ENCODE measurements at places on chromosomes 2 and 18.
A peak's percentile ranks its signal among the peaks of the same experiment; 100 is the strongest.

GRCh38 chr2:145096582-145096981, 576.7 kb upstream of the ZEB2 start:
- peak; percentile 24 for DNase-seq

- DNase-seq: no peak
Measured at GRCh38 chr18:68083131-68083530, 566.6 kb upstream of the DSEL start.

GRCh38 chr2:108776475-108776874, 10.1 kb upstream of the CCDC138 start:
- no peak for DNase-seq

- no peak for DNase-seq
Measured at GRCh38 chr2:211329421-211329820, 773.0 kb downstream of the CPS1 start.

- no peak for DNase-seq
Measured at GRCh38 chr18:48125724-48126123, 195.3 kb upstream of the SMAD2 start.

GRCh38 chr18:27967913-27968824, 208.8 kb downstream of the CDH2 start:
- DNase-seq: no peak

DNA sequence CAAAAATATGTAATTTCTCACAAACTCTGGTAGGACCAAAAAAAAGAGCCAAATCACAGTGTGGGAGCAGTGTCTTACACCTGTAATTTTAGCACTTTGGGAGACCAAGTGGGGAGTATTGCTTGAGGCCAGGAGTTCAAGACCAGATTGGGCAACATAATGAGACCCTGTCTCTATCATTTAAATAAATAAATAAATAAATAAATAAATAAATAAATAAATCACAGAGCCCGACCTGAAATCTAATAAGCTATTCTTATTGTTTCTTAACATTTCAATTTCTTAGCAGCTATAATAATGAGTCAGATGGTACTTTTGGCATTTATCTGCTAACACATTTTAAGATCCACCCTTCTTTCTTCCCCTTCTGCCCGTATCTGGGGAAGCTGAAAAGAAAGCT, 1229.6 kb downstream of the SUCLG1 start:
- no peak for DNase-seq

GRCh38 chr18:70998490-70998889, 709.6 kb downstream of the SOCS6 start:
- no peak for DNase-seq

Measured in suppressor macrophage treated with lipopolysaccharide for 1 hour (primary cell).